ENCODE measurements at places on chromosomes 11 and 22.
A peak's percentile ranks its signal among the peaks of the same experiment; 100 is the strongest.

DNA sequence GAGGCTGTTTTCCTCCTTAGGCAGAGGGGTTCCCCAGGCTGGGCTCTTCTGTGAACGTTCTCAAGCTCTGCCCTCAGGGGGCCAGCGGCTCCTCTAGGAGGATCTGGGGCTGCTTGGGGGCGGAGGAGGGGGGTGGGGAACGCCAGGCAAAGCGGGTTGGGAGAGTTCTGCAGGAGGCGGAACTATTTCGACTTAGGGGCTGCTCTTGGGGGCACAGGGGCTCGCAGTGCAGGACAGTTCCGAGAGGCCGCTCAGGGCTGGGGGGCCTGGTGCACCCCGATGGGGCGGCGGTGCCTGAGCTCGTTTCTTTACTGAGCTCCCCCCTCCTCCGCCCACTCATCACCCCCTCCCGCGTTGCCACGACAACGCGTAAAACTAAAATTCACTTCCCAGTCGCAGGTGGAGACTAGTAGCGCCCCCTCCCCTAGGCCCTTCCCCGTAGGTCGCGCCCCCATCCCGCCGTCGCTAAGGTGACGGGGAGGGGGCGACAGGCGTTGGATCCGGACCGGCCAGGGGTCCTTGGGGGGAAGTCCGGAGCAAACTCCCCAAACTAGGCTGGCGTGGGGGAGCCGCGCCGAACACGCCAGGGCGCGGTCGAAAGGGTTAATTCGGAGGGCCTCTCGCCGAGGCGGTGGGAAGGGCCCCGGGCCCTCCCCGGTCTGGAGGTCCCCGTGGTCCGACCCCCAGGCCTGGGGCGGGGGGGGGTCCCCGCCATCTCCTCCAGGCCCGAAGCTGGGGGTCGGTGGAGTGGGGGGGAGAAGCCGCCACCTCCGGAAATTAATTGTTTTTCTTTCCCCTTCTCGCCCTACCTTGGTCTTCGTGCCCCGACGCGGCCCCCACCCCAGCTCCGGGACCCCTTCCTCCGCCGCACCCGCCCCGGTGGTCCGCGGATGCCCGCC is 857 bp downstream of the SHANK3 start:
- H3K4me1 ChIP-seq: no peaks in the 10 kb centered on the region
- no peaks in the 10 kb centered on the region for H3K36me3 ChIP-seq
- DNase-seq: no peak

DNA sequence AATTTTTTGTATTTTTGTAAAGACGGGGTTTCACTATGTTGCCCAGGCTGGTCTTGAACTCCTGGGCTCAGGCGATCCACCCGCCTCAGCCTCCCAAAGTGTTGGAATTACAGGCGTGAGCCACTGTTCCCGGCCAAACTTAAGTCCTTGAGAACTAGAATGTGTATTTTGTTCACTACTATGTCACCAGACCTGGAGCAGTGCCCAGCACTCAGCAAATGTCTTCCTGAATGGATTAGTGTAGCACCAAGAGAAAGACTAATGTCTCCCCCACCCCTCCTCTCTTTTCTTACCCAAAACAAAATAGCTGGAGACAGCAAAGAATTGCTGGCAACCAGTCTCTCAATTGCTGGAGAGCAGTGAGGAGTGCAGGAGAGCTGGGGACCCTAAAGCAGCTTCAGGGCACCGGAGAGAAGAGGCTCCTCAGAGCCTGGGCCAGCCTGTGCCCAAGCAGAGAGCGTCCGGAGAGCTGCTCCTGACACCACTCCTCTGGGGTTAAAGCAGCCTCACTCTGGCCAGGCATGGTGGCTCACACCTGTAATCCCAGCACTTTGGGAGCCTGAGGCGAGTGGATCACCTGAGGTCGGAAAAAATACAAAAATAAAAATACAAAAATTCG is 14.9 kb downstream of the SLC25A18 start:
- no peaks in the 10 kb centered on the region for H3K36me3 ChIP-seq
- H3K4me1 ChIP-seq: no peaks in the 10 kb centered on the region
- no peak overlapping the region for H3K27ac ChIP-seq

GRCh38 chr11:132202621-132203020 is 832.2 kb downstream of the NTM start:
- H3K4me1 ChIP-seq: no peaks in the 10 kb centered on the region
- DNase-seq: no peak
- no peaks in the 10 kb centered on the region for H3K27me3 ChIP-seq
- H3K4me3 ChIP-seq: no peak overlapping the region

DNA sequence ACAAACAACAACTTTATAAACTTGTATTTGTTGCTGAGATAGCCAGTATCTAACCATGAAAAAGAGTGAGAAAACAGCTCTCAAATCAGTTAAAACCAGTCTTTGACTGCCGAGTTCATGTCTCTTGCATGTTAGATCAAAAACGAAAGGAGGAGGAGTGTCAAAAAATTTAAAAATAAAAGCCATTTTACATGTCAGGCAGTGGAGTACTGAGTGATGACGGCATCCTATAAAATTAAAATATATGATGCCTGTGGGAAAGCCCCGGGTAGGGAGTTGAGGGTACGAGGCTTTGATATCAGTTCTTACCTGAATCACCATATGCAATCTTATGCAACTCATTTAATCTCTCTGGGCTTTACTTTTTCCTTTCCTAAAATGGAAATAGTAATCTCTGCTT is 117.3 kb downstream of the ETS1 start:
- H3K4me3 ChIP-seq: no peak overlapping the region
- H3K27me3 ChIP-seq: no peaks in the 10 kb centered on the region
- H3K4me1 ChIP-seq: peaks cover 50% of the 10 kb centered on the region

- no peaks in the 10 kb centered on the region for H3K4me1 ChIP-seq
- no peaks in the 10 kb centered on the region for H3K36me3 ChIP-seq
- no peak overlapping the region for H3K27ac ChIP-seq
Observed at GRCh38 chr11:131695889-131696429, 325.5 kb downstream of the NTM start.

DNA sequence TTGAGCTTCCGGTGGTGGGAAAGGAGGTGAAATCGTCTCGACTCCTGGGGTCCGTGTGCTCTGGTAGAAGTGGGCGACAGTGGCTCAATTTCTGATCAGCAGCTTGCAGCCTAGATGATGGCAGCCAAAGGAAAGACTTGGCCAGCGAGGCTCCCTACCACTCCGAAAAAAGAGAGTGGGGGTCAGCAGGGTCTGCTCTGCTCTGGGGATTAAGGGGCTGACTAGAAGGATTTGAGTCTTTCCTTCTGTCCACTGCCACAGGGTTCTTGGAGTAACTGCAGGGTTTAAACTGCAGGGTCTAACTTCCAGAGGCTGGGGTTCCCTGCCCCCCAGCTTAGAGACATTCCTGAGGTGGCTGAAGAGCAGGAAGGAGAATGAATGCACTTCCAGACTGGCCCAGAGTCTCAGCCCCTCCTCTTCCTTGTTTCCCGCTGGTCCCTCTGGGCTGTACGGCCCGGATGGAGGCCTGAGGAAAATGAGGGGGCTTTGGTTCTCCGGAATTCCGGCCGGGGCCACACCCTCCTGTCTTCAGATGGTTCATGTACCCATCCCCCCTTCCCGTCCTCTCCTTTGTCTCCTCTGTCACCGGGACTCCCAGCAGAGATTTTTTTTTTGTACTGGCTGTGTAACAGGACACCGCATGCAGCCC is 907 bp downstream of the SERPINH1 start:
- H3K36me3 ChIP-seq: peaks cover 14% of the 10 kb centered on the region
- peak overlapping the region; percentile 42 for H3K4me3 ChIP-seq
- peaks cover 29% of the 10 kb centered on the region for H3K4me1 ChIP-seq
- peak overlapping the region; percentile 69 for H3K27ac ChIP-seq

GRCh38 chr11:68173926-68174325 is 39.2 kb downstream of the KMT5B start:
- no peaks in the 10 kb centered on the region for H3K4me1 ChIP-seq
- H3K27ac ChIP-seq: no peak overlapping the region
- H3K4me3 ChIP-seq: no peak overlapping the region
- H3K27me3 ChIP-seq: no peaks in the 10 kb centered on the region

DNA sequence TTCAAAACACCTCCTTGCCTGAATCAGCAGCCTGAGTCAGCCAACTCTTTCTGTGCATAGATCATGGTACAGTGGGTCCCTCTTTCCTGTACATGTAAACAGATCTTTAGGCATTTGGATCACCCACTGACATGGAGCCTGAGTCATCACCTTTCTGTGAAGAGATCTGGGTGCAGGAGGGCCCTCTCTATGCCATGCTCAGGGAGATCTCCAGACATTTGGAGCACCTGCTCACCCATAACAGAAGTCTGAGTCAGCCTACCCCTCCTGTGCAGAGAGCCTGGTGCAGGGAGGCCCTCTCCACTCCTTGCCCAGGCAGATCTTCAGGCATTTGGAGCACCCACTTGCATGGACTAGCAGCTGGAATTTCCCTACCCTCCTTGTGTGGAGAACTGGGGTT is 56.2 kb upstream of the GLYAT start:
- H3K4me3 ChIP-seq: no peak overlapping the region
- DNase-seq: no peak
- no peaks in the 10 kb centered on the region for H3K4me1 ChIP-seq
- H3K27me3 ChIP-seq: no peaks in the 10 kb centered on the region
- H3K36me3 ChIP-seq: no peaks in the 10 kb centered on the region

DNA sequence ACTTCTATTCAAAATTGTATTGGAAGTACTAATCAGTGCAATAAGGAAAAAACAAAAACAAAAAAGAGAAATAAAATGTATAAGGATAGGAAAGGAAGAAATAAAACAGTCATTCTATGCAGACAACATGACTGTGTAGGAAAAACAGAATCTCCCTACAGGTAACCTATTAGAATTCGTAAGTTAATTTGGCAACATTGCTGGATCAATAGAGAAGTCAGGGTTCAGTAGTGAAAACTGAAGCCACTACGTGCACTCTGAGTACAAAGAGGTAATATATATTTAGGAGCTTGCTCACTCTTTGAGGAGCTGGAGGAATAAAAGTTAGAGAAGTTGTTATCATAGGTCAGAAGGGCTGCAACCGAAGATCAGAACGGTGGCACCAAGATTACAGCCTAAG is 84.0 kb upstream of the BMAL1 start:
- H3K27me3 ChIP-seq: peaks cover 7% of the 10 kb centered on the region
- no peaks in the 10 kb centered on the region for H3K36me3 ChIP-seq
- DNase-seq: no peak

GRCh38 chr11:2931420-2931746 is 2.2 kb upstream of the PHLDA2 start:
- no peaks in the 10 kb centered on the region for H3K36me3 ChIP-seq
- no peak overlapping the region for H3K4me3 ChIP-seq
- H3K27ac ChIP-seq: no peak overlapping the region
- DNase-seq: no peak
- no peaks in the 10 kb centered on the region for H3K27me3 ChIP-seq
- no peaks in the 10 kb centered on the region for H3K4me1 ChIP-seq

- H3K4me3 ChIP-seq: no peak overlapping the region
- H3K27me3 ChIP-seq: no peaks in the 10 kb centered on the region
- H3K4me1 ChIP-seq: no peaks in the 10 kb centered on the region
- H3K27ac ChIP-seq: no peak overlapping the region
- H3K36me3 ChIP-seq: no peaks in the 10 kb centered on the region
Observed at GRCh38 chr11:26995701-26996460, 2.0 kb downstream of the FIBIN start.

- H3K36me3 ChIP-seq: no peaks in the 10 kb centered on the region
- no peak for DNase-seq
- H3K4me3 ChIP-seq: no peak overlapping the region
- H3K4me1 ChIP-seq: no peaks in the 10 kb centered on the region
- peaks cover 24% of the 10 kb centered on the region for H3K27me3 ChIP-seq
Observed at GRCh38 chr11:13052130-13052571, 43.0 kb downstream of the RASSF10 start.

GRCh38 chr11:62965574-62965973 is 19.2 kb downstream of the SLC22A6 start:
- H3K36me3 ChIP-seq: no peaks in the 10 kb centered on the region
- H3K27me3 ChIP-seq: peaks cover 9% of the 10 kb centered on the region
- H3K4me1 ChIP-seq: no peaks in the 10 kb centered on the region
- no peak overlapping the region for H3K27ac ChIP-seq
- DNase-seq: no peak
- no peak overlapping the region for H3K4me3 ChIP-seq

- no peaks in the 10 kb centered on the region for H3K4me1 ChIP-seq
- no peaks in the 10 kb centered on the region for H3K36me3 ChIP-seq
- no peak overlapping the region for H3K4me3 ChIP-seq
- no peak for DNase-seq
Observed at GRCh38 chr11:104765401-104766095, 132.7 kb downstream of the CASP12 start.

DNA sequence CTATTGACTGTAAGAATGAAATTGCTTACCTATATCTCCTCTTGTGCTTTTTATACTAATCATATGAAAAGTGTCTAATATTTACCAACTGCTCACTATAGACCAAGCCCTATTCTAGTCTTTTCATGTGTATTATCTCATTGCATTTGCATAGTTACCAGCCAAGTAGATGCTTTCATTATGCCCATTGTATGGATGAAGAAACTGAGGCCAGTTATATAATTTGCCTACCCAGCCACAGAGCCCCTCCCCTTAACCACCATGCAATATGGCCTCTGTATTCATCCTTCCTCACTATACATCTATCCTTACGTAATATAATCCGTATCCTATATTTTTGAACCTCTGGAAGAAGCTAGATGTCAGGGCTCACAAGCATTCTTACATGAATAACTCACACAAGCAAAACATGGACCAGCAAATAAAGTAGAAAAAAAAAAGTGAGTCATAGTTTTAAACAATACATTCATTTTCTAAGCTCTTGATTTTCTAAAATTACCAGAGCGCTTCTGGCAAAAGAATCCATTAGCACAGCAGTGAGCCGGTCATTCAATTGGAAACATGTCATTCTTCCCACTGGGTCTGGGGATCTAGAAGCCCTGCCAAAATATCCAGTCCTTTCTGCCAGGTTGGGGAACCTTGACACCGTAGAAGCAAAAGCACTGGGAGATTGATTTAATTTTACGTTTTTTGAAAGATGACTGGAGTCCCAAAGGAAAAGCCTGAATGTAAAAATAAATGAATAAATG is 80.0 kb downstream of the C11orf91 start:
- H3K27me3 ChIP-seq: peaks cover 20% of the 10 kb centered on the region
- no peak for DNase-seq
- H3K36me3 ChIP-seq: no peaks in the 10 kb centered on the region
- H3K27ac ChIP-seq: no peak overlapping the region
- no peaks in the 10 kb centered on the region for H3K4me1 ChIP-seq
- no peak overlapping the region for H3K4me3 ChIP-seq

GRCh38 chr11:31770011-31770700 is 41.0 kb downstream of the PAX6 start:
- H3K27ac ChIP-seq: no peak overlapping the region
- no peaks in the 10 kb centered on the region for H3K36me3 ChIP-seq
- no peaks in the 10 kb centered on the region for H3K27me3 ChIP-seq
- H3K4me1 ChIP-seq: no peaks in the 10 kb centered on the region
- H3K4me3 ChIP-seq: no peak overlapping the region
- DNase-seq: no peak

- H3K4me1 ChIP-seq: peaks cover 34% of the 10 kb centered on the region
- no peaks in the 10 kb centered on the region for H3K27me3 ChIP-seq
- peak overlapping the region; percentile 19 for H3K27ac ChIP-seq
- peaks cover 73% of the 10 kb centered on the region for H3K36me3 ChIP-seq
- H3K4me3 ChIP-seq: no peak overlapping the region
Observed at GRCh38 chr22:38751422-38752346, 4.1 kb downstream of the SUN2 start.

GRCh38 chr11:116424615-116425261 is 348.0 kb downstream of the BUD13 start:
- no peaks in the 10 kb centered on the region for H3K36me3 ChIP-seq
- no peak overlapping the region for H3K4me3 ChIP-seq
- H3K27me3 ChIP-seq: peaks cover 35% of the 10 kb centered on the region
- peaks cover 3% of the 10 kb centered on the region for H3K4me1 ChIP-seq
- DNase-seq: no peak
- H3K27ac ChIP-seq: no peak overlapping the region

All from DND-41 (cell line).